Stimulated activated CD8-positive, alpha-beta memory T cell treated with anti-CD3 and anti-CD28 coated beads, Interleukin-7, amount 100 ng/mL, for 24 hours (primary cell): ENCODE measurements at places on chromosomes 6 and 20.

GRCh38 chr6:145427232-145427631 lies 308.1 kb downstream of the EPM2A start:
- no peak for DNase-seq

- no peak for DNase-seq
These were observed 29.4 kb upstream of the TAGAP start for GRCh38 chr6:159074120-159074684.

DNA sequence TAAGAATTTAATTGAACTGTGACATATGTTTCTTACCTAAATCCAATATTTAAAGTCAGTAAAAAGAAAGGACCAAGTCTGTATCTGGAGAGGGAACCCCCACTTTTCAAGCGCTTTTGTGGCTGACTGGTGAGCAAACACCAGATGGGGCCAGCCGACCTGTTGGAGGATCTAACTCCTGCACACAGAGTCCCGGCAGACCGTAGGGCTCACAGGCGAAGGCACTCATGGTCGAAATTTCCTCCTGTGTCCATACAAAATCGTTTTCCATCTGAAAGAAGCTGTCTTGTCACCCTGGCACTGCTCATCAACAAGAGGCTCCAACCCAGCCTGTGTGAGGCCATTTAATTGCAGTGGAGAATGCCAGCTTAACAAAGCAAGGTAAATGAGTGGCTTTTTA lies 94.0 kb downstream of the SCML4 start:
- no peak for DNase-seq

DNA sequence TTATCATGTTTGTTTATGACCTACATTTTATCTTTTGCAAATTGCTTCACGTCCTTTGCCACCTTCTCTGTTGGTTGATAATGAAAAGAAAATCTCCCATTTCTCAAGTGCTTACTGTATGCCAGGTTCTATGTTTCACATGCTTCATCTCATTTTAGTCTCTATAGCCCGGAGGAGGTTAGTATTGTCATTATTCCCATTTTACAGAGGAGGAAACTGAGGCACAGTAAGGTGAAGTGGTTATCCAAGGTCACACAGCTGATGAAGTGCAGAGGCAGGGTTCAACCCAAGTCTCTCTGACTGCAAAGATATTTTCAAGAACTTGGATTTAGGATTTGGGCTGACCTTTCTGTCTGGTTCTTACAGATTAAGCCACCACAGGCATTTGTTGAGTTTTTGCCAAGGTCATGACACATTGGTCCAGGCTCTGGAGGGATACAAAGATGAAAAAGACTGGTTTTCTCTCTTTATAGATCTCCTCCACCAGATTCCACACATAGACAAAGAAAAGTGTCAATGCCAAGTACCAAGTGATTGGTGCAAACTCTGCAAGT lies 20.6 kb downstream of the CNBD2 start:
- no peak for DNase-seq

- DNase-seq, result no peak
These were observed 105.7 kb upstream of the FRMD1 start for GRCh38 chr6:168184701-168185100.

GRCh38 chr6:114009192-114009591 lies 38.2 kb upstream of the HDAC2 start:
- no peak for DNase-seq

- DNase-seq, result no peak
These were observed 106.4 kb upstream of the SYNDIG1 start for GRCh38 chr20:24363031-24363430.

DNA sequence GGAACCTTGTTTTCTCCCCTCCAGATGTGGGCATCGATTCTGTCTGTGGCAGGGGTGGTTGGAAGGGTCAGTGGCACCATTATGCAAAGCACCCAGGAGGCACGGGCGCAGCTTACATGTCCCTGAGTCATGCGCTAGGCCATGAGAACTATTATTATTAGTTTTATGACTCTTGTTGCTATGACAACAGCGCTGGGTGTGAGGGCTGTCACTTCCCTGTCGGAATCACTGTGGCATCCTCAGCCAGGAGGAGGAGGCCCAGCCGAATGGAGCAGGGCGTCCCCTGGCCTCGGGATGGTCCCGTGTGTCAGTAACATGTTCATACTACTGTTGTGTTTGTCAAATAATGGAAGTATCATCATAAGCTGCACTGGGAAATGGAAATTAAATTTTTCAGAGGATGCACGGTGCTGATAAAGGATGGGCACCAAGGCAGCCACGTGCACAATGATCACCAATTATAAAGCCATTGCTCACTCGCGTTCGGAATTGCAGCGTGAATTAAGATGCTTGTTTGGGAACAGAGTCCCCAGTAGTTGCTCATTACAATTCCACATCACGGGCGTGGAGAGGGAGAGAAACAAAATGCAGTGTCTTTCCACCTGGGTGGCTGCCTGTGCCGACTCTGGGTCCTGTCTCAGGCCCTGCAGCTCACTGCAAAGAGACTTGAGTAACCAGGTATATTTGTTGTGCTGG lies 247.9 kb downstream of the CDH4 start:
- no peak for DNase-seq

- DNase-seq, result no peak
These were observed at the start of gene RSPO3 for GRCh38 chr6:127118298-127119101. TSS of gene RSPO3 (plus strand) at chr6:127118671. CDS start at chr6:127119193, 522 bp downstream.

- DNase-seq, result no peak
These were observed 39.6 kb downstream of the RNF217 start for GRCh38 chr6:125001684-125002405.

DNA sequence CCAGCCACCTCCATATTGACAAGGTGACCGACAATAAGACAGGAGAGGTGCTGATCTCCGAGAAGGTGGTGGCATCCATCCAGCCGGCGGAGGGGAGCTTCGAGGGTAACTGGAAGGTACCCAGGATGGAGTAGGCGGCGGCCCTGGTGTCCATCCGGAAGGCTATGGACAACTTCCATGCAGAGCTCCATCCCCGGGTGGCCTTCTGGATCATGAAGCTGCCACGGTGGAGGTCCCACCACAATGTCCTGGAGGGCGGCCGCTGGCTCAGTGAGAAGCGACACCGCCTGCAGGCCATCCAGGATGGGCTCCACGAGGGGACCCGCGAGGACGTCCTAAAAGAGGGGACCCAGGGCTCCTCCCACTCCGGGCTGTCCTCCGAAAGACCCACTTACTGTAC lies 17.0 kb downstream of the DEFB115 start:
- no peak for DNase-seq

DNA sequence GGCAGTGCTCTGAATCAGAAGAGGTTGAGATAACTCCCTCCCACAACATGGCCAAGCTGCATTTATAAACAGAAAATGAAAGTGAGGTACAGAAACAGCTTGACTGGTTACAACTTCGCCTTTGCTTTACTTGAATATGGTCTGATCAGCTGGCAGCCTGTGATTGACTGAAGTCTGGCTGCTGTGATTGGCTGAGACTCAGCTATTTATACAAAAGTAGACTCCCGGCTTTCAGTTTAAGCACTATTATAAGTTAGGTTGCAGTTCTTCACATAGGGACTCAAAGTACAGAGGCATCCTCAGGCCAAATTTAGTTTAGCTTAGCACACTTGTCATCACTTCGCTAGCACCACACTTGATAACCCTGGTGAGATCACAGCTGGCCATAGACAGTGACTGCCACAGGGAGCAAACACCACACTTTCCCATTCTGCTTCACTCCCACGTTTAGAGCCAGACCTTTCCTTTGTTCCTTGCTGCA lies 362.6 kb downstream of the EPM2A start:
- no peak for DNase-seq

- DNase-seq, result no peak
These were observed 93.1 kb downstream of the RREB1 start for GRCh38 chr6:7200598-7201443.

GRCh38 chr20:35104685-35105295 lies 12.2 kb upstream of the TRPC4AP start:
- no peak for DNase-seq

DNA sequence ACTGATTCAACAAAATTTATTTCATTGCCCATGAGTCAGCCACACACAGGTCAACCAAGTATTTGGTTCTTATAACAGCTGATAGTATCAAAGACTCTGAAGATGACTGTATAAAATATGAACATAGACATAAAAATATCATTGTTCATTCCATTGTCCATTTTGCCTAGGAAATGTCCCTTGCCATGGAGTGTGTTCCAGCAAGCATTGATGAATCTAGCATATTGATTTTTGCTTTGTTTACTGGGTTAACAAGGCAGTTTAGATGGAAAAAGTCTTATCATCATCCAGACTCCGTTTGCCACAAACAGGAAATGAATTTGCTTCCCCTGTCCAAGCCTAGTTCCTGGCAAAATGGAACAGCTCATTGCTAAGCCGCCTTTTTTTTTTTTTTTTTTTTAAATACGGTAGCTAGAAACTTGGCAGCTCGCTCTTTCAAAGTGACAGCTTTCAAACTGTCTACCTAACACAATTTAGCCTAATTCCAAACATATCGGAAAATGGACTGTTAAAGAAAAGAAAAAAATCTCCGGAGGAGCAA lies 7.5 kb downstream of the F13A1 start:
- DNase-seq, result no peak

DNA sequence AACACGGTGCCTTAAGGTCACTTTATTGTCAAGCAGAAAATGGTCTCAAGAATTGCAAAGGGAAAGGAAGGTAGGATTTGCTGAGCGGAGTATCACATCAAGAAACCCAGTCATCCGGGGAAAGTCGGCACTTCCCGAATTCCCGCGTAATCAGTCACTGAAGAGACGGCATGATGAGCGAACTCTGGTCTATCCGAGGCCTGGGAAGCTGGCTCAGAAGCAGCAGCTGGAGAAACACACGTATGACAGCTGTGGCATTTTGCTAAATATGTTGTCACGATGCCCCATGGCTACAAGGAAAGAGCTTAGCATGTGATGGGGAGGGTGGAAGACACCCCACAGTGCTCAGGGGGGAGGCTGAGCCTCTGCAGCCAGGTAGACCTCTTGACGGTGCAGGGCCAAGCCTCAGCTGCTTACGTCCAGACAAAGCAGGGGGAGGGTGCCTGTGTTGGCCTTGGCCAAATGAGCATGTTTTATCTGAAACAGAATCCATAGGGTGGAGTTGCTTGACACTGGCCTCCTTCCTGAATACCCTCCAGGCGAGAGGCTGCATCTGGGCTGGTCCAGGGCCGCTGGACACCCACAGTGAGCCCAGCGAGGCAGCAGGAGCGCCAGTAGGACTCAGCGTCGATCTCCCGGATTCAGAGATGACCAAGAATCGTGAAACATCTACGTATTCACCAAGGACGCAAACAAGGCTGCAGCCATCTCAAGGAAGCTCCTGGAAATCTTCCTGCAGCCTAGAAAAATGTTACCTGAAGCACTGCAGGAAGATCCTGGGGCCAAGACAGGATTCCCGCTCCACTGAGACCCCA lies 118.8 kb upstream of the AFDN start:
- DNase-seq, result no peak

- DNase-seq, result no peak
These were observed 7.8 kb downstream of the CCNC start for GRCh38 chr6:99560668-99561067.

- DNase-seq, result no peak
These were observed 96.4 kb downstream of the TBC1D32 start for GRCh38 chr6:121237859-121238258.

DNA sequence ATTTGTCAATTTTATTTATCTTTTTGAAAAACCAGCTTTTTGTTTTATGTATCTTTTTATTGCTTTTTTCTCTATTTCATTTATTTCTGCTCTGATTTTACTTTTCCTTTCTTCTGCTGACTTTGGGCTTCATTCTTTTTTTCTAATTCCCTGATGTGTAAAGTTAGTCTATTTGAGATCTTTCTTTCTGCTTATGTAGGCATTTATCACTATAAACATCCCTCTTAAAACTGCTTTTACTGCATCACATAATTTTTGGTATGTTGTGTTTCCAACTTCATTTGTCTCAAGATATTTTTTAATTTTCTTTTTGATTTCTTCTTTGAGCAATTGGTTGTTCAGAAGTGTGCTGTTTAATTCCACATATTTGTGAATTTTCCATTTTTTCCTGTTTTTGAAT lies 174.8 kb downstream of the SLC24A3 start:
- no peak for DNase-seq

GRCh38 chr20:8020314-8021079 lies 936 bp upstream of the TMX4 start:
- no peak for DNase-seq

DNA sequence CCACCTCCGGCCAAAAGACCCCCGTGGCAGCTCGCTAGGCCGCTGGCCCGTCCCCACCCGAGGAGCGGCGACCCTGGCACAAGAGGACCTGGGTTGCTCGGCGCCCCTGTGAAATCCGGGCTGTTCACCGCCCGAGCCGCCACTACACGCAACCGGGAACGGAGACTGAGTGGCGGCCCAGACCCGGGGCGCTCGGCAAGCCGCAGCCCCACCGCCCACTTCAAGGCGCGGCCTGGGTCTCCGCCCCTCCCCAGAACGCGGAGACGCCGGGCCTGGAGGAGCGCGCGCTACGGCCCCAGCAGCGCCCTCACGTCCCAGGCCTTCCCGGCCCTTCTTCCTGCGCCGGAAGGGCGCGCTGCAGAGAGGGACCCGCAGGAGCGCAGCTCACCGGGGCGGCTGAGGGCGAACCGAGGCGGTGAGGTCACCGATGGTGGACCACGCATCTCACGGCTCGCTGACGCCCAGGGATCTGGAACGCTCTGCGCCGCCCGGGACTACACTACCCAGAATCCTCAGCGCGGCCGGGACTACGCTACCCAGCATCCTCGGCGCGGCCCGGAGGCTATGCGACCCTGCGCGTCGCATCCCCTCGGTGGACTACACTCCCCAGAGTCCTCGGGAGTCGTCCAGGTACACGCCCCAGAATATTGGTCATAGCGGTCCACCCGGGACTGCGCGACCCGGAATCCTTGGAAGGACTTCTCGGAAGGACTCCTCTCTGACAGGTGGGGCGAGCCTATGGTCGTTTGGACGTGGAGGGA lies at the start of gene ZNF337:
Gene ZNF337, minus strand, starts transcription at position 483 of the 761 bp plus-strand sequence. CDS start 10,436 bp downstream, outside the sequence.
- peak; percentile 89 for DNase-seq

GRCh38 chr6:50278663-50279062 lies 228.9 kb upstream of the DEFB112 start:
- DNase-seq, result no peak

- DNase-seq, result no peak
These were observed 79.7 kb upstream of the JARID2 start for GRCh38 chr6:15166121-15166520.

- DNase-seq, result no peak
These were observed 348.9 kb upstream of the KCNQ5 start for GRCh38 chr6:72272958-72273357.

- DNase-seq, result no peak
These were observed 18.0 kb downstream of the TUBB2A start for GRCh38 chr6:3139090-3139903.

DNA sequence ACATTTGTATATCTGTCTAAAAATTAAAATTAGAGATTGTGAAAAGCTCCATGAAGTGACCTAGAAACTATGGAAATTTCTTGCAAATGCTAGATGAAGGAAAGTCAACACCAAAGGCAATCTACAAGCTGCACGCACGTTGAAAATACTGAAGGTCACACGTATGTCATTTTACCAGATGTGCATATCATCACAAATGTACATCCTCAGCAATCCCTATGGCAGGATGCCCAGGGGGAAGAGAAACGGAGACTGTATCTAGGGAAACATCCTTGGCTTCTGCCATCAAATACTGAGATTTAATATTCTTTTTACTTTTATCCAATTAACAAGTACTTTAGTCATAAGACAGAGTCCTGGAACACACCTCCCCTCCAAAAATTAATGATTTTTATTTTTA lies 672.0 kb downstream of the RNF144B start:
- DNase-seq, result no peak

GRCh38 chr20:17854307-17854903 lies 114.2 kb downstream of the SNX5 start:
- no peak for DNase-seq

- no peak for DNase-seq
These were observed 61.3 kb downstream of the EFCAB8 start for GRCh38 chr20:32920066-32920465.

- DNase-seq, result no peak
These were observed 69.0 kb upstream of the TMEM200A start for GRCh38 chr6:130296854-130297253.
